ENCODE measurements at places on chromosomes 3 and 15.

GRCh38 chr3:73592154-73593144 is 32.3 kb downstream of the PDZRN3 start:
- DNase-seq = no peak

DNA sequence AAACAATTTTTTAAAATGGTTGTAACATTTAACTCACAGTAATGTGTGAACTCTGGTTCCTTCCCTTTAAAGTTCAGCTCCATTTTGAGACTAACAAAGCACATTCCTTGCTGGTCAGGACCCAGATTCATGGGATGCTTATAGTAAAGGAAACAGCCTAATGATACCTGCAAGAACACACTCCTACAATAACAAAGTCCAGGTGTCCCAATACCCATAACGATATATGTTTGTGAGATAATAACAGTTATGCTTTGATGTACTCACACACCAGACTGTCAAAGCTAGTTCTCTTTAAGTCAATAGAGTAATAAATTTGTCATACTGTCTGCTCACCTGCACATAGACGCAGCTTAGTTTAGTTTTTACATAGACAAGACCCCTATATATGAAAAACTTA is 15.9 kb upstream of the CCDC50 start:
- no peak for DNase-seq

- DNase-seq = no peak
Measured at GRCh38 chr3:108292450-108292849, 3.9 kb upstream of the HHLA2 start.

DNA sequence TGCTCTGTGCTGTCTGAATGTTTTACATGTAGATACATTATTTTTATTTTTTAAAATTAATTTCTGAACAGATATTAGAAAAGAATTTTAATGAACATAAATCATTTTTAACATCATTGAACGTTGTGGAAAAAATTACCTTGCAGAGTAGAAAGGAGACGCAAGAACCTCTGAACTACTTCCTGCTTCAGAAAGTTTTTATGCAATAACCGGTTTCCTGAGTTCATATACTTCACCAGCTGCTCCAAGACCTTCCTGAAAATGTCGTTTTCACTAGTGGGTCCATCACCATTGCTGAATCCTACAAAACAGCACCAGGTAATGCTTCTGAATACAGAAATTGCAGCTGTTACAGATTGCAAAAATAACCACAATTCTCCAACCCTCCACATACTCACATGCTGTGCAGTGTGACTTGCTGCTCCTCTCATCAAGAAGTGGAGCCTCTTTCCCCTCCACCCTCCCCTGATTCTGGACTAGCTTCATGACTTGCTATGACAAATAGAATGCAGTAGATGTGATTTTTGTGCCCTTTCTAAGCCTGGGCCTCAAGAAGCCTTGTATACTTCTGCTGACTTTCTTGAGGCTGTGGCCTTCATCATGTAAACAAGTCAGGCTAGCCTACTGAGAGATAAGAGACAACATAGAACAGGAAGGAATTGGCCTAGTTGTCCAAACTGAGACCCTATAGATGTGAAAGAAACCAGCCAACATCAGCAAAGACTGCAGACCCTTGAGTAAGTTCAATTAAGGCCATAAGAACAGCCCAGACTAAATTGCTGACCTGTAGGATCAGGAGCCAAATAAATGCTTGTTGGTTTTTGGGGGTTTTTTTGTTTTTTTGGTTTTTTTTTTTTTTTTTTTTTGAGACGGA is 80.4 kb downstream of the TRANK1 start:
- no peak for DNase-seq

- no peak for DNase-seq
Measured at GRCh38 chr15:59131969-59132562, 27.1 kb downstream of the CCNB2 start.

GRCh38 chr15:92075764-92076163 is 222.3 kb downstream of the SLCO3A1 start:
- no peak for DNase-seq

- DNase-seq = peak; percentile 38
Measured at GRCh38 chr15:67085818-67086636, 20.6 kb downstream of the SMAD3 start.

GRCh38 chr3:176663837-176664831 is 533.1 kb downstream of the TBL1XR1 start:
- no peak for DNase-seq

- no peak for DNase-seq
Measured at GRCh38 chr3:45932112-45932511, 11.2 kb upstream of the CXCR6 start.

DNA sequence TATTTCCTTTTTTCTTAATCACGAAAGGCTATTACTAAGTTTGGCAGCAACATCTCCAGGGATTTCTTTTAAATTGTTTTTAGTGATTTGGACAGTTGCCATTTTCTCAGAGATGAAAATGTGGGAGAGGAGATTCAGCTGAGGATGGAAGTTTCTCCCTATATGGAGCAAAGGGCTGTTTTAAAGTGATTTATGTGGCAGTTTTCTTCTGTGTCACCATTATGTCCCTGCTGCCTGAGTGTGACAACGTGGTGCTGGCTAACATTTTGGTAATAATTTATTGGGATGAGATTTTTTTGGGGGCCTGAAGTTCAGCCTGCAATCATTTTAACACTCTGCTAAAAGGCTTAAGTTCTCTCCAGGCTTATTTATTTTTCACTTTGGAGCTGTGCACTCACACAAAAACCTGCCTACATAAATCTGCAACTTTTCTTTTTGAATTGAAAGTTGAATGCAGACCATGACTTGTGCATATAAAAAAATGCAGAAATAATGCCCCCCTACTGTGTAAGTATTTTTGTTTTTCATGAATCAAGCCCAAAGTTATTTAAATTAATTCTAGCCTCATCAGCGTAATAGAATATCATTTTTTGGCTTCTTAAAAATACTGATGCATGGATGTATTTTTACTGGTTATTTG is 210.9 kb downstream of the ZIC1 start:
- DNase-seq = no peak

DNA sequence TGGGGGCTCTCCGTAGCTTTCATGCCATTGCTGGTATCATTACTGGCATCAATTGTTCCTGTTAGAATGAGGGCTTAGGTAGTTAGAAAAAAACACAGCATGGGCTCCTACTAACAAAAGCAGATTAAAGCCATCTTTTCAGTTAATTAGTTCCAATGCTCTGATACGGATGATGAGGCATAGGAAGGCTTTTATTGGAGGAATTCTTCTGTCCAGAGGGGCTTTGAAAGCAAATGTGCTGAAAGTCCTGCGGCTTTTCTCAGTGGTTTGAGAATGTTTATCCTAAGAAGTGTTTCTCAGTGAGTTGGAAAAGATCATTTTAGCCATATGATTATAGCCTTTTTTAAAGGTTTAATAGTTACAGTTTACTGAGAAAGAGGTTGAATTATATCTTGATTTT is 198.5 kb downstream of the THSD4 start:
- no peak for DNase-seq

DNA sequence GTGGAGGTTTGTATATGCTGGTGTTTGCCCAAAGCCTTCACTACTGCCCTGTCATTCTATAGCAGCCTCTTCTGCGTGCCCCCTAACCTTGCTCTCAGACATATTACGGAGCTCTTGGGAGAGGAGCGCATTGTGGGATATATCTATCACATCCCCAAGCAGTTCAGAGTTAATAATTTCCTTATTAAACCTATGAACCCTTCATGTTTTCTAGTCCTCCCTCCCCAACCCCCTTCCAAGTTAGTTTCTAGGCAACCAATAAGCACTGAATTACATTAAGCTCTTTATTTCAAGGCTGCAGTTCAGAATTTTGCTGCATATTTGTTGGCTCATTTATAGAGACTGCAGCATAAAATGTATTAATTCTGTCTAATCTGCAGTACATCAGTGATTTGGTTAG is 57.3 kb upstream of the GRM7 start:
- no peak for DNase-seq

DNA sequence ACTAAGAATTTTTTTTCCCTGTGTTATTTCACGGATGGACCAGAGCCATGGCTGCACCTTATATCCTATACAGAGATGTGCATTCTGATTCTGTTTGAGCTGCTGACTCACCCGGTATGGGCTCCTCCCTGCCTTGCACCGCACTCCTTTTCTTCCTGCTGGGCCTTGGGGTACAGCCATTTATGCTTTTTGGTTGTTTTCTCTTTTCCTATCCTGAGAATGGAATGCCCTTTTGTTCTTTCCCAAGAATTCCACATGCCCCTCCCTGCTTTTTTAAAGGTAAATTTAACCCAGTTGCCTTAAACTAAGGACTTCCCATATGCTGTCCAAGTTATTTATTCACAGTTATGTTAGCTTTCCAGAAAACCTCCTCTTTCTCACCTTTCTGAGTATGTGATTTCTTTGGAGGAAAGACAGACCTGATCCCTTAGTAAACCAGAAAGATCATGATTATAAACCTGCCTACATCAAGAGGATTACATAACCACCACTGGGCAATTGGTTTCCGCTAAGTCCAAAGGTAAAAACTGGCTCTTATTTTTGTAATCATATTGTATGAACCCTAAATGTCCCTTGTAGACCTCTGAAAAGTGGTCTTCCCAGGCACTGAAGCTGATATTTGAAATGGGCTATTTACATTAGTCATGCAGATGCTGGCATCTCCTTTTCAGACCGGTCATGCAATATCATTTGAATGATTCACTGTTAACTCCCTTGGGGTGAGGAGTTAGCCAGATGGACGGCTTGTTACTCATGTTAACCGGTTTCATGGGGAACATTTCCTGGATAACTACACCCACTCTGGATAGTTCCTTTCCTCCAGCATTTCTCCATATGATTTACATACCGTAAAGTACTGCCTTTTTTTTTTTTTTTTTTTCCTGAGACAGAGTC is 45.5 kb downstream of the TMOD3 start:
- no peak for DNase-seq

DNA sequence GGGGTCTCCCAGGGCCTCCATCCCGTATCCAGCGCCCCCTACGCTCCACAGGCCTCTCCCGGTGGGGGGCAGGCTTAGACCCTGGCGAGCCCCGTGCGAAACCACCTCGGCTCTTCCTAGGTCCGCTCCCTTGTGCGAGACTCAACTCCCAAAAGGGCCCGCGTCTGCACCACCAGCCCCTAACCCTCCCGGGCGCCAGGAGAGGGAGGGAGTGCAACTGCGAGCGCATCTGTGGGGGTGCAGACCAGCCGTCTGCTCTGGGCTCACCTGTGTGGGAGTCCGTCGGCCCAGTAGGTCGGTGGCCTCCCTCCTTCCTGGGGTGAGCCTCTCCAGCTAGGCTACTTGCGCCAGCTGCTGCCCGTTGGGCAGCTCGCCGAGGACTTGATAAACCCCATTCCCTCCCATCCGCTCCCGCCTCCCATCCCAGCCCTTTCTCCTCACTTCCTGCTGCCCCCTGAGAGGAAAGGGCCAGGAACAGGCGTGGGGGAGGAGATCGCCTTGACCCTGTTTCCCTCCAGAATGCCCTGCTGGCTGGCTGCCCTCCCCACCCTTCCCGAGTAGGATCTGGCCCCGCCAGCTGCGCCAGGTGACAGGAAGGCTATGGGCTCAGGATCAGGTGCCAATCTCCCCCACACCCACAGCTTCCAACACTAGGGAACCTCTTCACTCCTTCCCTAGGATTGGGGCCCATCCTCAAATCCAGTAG is at the start of gene HYAL2:
Gene HYAL2, minus strand, starts transcription at position 360 of the 706 bp plus-strand sequence. CDS start 2,256 bp downstream, outside the sequence.
- no peak for DNase-seq

- DNase-seq = no peak
Measured at GRCh38 chr3:47409688-47410416, 29.0 kb downstream of the PTPN23 start.

GRCh38 chr3:138914870-138915502 is 32.0 kb downstream of the FOXL2 start:
- no peak for DNase-seq

DNA sequence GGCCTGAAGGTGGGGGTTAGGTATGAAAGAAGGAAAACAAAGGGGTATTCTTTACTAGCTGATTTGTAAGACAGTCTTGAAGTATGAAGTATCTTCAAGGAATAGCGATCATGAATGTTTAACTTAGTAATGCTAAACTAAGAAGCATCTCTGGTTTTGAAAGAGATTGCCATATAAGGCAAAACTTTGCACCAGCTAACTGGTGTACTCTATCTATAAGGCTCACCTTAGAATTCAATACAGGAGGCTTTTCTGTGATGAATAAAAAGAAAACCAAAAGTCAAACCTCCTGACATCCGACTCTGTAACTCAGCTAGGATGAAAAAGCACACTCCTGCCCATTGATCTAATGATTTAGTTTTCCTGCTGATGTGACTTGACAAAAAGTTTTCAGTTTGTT is 54.7 kb downstream of the FOXP1 start:
- no peak for DNase-seq

DNA sequence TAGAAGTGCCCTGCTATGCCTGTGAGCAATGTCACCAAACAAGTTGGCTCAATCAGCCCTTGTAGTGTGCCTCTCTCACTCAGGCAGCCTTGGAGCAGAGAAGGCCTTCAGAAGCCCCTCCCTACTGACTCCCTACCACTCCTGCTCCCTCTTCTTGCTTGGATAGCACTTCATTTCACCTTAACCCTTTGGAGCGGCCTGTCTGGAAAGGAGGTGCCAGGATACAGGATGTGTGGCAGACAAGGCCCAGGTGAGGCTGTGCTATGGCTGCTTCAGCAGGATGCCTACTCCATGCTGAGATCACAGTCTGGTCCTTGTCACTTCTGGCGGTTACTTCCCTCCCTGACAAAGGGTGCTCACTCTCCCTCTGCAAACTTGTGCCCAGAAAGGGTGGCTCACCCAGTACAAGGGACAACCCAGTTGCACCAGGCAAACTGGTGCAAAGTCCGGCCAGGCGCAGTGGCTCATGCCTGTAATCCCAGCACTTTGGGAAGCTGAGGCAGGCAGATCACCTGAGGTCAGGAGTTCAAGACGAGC is 1.1 kb downstream of the MON1A start:
- no peak for DNase-seq

DNA sequence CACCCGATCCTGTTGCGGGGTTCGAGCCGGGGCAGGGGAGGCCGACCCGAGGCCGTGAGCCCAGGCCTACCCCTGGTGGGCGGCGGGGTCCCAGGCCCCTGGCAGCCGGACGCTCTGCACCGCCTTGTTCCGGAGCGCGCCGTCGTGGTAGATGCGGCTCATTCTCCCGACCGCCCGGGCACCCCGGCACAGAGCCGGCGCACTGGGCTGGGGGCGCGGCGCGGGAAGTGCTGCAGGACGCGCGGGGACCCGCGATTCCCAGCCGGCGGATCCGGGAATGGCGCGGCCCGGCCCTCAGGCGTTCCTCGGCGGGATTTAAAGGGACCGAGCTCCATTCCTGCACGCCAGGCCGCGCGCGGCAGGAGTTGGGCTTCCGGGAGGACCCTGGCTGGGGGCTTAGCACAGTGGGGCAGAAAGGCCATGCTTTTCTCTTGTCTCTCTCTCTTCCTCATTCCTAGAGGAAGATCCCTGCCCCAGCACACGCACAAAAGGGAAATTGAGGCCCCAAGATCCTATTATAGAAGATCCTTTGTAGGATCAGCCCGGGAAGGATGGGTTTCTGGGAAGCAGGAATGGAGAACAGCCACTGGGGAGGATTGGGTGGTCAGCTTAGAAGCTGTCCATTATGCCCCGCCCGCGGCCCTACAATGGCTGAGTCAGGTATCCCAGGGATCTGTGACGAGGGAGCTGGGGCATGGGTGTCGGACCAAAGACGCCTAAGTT is at the start of gene ARPIN:
Gene ARPIN, minus strand, starts transcription at position 279 of the 723 bp plus-strand sequence. Its CDS starts 117 bp downstream, at position 162.
- no peak for DNase-seq
